Suppressor macrophage treated with lipopolysaccharide for 1 hour (primary cell): ENCODE measurements at places on chromosomes 7 and 10.

DNA sequence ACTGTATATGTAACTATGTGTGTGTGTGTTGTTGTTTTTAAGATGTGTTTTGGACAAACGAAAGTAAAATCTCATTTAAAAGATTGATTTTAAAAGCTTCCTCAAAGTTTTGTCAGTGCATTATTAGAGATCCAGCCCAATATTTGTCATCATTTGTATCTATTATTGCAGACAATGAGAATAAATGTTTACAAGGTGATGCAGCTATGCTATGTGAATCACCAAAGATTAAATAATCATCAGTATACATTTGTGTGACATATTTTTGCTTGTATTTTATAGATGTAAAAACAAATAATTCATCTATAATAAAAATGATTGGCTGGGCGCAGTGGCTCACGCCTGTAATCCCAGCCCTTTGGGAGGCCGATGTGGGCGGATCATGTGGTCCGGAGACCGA, 35.3 kb upstream of the RTKN2 start:
- no peak for DNase-seq

- no peak for DNase-seq
Observed at GRCh38 chr10:100662067-100662466, 83.3 kb upstream of the PAX2 start.

- no peak for DNase-seq
Observed at GRCh38 chr7:124191030-124191429, 158.2 kb upstream of the TMEM229A start.

DNA sequence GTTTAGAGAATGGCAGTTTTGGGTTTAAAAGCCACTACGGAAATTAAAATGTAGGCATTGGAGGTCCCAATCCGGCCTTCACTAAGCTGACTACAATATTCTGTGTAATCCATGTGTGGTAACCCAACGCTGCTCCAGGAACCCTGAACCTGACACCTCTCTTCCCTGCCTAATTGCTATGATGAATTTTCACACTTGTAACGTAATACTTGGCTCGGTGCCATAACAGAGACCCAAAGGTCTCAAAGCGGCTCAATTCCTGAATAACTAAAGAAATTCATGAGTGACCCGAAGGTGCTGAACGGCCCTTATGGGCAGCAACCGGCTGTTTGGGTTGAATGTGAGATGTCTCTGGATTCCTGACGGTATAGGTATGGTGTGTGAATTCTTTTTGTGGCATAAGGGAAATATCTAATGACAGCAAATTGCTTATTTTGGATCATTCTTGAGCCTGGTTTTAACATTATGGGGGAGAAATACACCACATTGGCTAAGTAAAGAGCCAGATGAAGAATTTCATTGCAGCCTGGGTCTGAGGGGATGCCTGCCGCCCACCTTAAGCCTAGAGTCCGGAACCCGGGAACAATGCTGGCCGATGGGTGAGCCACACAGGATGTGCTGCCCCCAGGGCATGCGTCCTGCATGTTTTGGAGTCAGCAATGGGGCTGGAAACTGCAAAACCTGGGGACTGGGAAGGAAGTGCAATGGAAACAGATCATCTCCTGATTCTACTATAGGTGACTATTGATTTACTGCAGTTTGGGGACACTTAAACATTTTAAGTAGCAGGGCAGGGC, 69.7 kb upstream of the FZD8 start:
- DNase-seq, result no peak

DNA sequence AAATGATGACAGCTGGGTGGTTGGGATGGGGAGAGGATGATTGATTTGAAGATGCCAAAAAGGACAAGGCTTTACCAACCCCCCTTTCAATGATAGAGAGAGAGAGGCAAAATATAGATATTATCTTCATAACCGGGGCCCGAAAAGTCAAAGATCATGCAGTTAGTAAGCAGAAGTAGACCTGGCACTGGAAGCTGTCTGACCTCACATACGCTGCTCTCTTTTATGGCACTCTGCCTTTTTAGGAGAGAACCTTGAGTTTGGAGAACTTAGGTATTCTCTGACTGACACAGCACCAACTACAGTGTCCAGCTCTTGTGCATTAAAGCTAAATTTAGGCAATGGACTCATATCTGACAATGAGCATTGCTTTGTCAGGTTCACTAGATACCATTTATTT, 30.7 kb downstream of the CNNM2 start:
- DNase-seq, result no peak

DNA sequence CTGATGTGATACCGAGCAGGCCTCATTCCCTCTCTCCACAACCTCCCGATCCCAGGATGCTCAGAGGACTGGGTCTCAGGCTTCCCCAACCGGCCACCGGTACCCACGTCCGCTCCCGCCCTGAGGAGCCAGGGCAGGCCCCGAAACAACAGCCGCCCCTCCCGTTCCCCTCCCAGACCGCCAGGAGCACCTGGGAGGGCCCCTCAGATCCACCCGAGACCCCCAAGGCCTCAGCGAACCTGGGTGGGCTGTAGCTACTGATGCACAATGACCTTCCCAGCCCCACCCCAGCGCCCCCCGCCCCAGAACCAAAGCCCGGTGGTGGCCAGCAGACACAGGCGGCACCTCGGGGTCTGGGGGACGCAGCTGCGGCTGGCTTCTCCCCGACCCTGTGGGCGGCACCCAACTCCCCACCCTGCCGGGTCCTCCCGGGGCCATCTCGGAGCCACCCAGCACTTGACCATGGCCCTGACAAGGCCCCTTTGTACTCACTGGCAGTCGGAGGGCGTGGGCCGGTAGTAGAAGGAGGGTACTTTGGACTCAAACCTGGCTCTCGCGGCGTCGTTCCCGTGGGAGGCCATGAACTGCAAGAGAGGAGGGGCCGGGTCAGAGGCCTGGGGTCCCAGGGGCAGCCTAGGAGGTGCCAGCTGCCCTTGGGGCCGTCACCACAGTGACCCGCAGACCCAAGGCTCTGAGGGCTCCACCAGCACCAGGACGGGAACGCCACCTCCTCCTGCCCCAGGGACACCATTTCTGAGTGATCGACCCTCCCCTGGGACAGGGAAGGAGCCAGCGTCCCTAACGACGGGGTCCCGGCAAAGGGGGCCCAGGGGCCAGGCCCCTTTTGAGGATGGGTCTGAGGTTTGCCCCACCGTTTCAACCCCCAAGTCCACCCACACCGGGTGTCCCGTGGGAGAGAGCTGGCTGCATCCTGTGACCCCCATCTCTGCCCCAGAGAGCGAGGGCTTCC, 28.1 kb downstream of the ADAP1 start:
- DNase-seq, result no peak

DNA sequence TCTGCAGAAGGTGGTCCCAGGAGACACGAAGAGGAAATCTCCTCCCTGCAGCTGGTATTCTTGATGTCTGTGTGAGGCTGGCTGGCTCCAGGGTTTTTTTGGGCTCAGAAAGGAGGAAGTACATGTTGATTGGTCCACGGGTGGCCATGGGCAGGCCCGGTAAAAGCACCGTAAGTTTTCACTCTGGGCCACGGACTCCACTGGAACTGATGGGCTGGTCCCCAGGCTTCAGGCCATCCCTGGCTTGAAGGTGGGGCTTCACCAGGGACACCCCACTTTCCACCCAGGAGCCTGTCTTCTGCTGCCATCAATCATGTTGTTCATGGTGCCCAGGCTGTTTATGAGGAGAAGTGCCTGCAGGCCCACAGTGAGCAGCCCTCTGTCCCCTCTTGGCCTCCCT, 736.8 kb downstream of the PCDH15 start:
- DNase-seq, result no peak

- DNase-seq, result no peak
Observed at GRCh38 chr7:134714470-134715205, 64.8 kb upstream of the CALD1 start.

DNA sequence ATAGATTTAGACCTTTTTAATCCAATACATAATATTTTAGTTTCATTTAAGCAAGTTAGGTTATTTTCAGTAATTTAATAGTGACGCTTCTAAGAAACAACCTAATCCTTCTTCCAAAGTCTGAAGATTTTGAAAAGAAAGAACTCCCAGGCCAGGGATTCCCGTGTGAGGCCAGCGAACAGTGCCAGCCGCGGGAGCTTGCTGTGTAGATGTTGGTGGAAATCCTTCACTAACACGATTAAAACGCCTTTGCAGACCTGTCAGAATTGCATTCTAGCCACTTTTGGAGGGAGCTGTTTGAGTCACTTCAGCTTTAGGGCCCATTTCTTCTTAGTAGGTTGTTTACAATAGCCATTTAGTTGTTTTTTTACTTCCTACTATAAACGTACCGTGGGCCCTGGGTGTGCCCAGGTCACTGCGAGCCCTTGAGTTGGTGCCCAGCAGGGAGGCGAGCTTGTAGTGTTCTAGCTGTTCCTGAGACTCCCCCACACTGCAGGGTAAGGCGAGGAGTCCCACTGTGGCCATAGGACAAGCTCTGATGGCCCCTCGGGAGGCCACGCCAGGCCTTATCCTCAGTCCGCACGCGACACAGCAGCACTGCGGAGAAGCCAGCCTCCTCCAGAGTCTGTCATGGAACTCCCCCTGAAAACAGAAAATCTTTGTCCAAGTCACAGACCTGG, 32.3 kb downstream of the PPP2R2D start:
- no peak for DNase-seq

GRCh38 chr7:4500812-4501211, 181.3 kb upstream of the FOXK1 start:
- DNase-seq, result no peak

- no peak for DNase-seq
Observed at GRCh38 chr7:39617005-39617404, 6.4 kb upstream of the RALA start.

DNA sequence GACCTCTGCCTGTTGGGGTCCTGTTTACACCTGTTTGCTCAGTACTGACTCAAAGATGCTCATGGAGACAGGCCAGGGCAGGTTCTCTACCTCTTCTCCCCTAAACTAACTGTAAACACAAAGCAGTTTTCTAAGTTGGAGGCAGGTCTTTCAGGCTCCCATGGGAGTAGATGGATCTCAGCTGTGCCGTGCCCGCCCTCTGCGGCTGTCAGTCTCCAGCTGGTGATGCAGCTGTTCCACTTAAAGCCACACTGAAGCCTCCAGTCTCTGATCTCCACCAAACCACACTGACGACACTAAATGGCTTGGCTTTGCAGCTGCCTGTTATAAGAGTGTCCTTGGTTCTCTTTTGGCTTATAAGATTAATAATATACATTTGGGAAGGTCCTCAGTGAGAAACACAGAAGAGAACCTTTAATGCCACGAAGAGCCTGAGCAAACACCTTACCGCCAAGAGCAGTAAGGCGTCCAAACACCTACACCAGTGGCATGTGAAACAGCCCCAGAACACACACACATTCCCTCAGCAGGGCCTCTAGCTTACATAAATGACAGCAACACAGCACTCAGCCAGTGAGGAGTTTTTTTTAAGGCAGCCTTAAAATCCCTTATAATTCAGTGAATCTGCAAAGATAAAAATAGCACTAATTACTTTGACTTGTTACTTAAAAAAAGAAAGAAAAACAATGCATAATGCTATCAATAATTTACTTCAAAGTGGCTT, 60.4 kb upstream of the KCNIP2 start:
- no peak for DNase-seq

- no peak for DNase-seq
Observed at GRCh38 chr7:105934572-105935185, 28.4 kb upstream of the CDHR3 start.

GRCh38 chr10:59126261-59126660, 50.2 kb upstream of the PHYHIPL start:
- no peak for DNase-seq

DNA sequence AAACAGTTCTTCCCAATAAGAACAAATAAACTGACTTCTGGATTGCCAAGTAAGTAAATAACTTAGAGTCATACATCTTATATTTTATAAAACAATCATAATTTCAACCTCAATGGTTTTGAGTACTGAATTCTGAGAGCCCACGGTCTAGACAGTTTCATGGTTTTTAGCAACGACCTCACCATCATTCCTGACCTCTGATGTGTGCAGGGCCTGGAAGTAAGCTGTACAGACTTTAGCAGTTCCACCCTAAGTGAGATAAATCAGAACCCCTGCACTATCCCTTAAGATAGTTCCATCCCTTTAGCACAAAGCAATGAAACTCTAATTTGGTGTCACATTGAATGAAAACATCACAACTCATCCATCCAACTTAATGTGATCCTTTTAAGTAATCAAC, 86.0 kb downstream of the NEBL start:
- DNase-seq, result no peak

- no peak for DNase-seq
Observed at GRCh38 chr7:48085942-48086341, 3.1 kb upstream of the UPP1 start.

GRCh38 chr10:115001506-115002381, 63.7 kb downstream of the TRUB1 start:
- DNase-seq, result no peak

- DNase-seq, result no peak
Observed at GRCh38 chr7:116598861-116599260, 73.1 kb upstream of the MET start.

GRCh38 chr10:131058799-131059198, 252.7 kb downstream of the TCERG1L start:
- DNase-seq, result no peak

DNA sequence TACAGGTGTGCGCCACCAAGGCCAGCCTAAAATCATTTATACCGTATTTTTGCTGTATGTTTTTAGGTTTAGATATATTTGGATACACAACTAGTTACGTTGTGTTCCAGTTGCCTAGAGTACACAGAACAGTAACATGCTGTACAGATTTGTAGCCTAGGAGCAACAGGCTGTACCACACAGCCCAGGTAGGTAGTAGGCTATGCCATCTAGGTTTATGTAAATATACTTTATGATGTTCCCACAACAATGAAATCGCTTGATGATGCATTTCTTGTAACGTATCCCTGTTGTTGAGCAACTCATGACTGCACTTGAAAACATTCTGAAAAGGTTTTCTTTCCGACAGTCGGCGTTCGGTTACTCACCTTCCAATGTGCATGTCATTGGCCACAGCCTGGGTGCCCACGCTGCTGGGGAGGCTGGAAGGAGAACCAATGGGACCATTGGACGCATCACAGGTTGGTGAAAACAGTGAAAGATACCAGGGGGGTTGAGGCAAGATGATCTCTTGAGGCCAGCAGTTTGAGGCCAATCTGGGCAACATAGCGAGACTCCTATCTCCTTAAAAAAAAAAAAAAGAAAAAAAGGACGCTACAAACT, 7.7 kb downstream of the PNLIP start:
- no peak for DNase-seq

- peak; percentile 46 for DNase-seq
Observed at GRCh38 chr10:105950410-105950809, 1214.1 kb downstream of the SORCS1 start.
